ENCODE measurements at places on chromosomes 2 and 18.

DNA sequence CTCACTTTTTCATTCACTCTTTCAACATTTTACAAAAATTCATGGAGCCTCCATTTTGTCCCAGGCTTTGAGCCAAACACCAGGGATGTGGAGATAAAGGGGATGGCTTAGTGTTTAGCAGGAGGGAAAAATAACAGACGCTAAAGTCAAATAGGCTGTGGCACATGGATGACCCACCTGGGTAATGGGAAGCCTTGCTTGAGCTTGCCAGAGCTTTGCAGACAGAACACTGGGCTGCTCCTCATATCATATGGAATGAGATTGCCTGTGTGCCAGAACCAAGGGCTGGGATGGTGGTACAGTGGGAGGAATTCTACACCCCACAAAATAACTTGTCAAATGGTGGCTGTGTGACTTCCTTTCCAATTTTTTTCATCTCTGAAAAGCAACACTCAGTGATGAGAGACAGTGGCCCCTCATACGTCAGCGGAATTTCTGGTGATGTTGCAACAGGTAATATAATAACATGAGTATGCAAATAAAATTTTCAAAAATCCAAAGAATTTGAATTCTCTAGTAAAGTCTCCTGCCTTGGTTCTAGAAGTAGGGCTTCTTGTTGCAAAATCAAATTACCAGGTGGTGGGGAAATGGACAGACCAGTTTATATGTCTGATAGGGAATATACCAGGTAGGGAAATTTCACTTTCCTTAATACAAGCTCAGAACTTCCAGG, 252.9 kb downstream of the CLIP4 start:
- DNase-seq: no peak

GRCh38 chr2:140164449-140164848, 1384.3 kb upstream of the NXPH2 start:
- peak; percentile 14 for DNase-seq

- no peak for DNase-seq
These were observed 289.3 kb downstream of the MEIS1 start for GRCh38 chr2:66724241-66724640.

DNA sequence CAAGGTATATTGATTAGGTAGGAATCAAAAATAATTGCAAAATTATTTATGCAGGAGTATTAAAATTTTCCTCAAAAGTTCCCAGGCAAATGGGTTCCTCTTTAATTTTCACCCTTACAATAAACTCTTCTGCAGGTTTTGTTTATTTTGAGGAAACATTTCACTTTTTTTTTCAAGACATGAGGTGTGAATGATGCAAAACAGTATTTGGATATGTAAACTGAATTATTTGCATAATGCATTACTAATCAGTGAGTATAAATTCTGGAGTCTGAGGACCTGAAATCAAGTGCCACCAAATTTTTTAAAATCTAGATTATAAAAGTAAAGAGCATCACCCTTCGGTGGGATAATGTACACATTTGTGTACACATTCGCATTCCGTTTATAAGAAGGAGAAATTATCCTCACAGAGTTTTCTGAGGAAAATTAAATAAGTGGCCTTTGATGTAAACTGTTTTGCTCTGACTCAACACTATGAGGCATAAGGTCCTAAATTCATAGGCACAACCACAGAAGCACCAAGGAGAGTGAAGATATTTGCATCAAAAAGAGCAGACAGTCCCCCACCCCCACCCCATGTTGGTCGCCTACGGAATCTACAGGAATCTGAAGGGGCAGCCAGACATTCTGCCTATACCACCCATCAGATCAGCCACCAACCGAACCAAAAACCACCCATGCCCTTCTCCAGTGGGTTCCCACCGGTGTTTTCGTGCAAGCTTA, 33.1 kb downstream of the BCL11A start:
- no peak for DNase-seq

- DNase-seq: no peak
These were observed 80.1 kb downstream of the GALNT1 start for GRCh38 chr18:35661483-35662146.

DNA sequence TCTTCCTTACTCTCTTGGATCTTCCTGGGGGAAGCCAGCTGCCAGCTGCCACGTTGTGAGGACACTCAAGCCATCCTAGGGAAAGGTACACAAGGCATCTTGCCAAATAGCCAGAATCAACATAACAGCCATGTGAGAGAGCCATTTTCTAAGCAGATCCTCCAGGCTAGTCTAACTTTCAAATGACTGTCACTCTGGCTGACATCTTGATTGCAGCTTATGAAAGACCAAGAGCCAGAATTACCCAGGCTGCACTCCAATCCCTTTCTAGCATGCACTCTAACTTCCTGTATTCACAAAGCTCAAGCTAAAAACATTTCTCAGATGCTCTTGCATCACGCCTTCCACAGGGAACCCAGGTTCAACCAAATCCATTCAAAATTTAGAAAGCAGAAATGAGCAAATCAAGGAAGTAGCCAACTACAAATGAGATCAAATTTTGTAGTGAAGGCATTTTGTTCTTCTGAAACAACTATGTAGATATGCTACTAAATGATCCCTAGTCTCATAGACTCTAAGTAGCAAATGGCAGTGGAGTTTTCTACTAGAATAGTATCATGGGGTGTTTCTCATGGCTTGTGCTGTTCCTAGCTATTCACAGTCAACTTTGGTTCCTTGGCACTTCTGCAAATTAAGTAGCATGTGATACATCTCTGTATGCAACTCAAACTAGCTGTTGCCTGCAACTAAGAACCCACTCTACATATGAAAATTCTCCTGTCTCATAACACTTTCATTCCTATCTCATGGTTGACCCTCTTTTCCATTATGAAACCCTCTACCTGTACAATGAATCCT, 281.9 kb downstream of the ZEB2 start:
- peak; percentile 10 for DNase-seq

DNA sequence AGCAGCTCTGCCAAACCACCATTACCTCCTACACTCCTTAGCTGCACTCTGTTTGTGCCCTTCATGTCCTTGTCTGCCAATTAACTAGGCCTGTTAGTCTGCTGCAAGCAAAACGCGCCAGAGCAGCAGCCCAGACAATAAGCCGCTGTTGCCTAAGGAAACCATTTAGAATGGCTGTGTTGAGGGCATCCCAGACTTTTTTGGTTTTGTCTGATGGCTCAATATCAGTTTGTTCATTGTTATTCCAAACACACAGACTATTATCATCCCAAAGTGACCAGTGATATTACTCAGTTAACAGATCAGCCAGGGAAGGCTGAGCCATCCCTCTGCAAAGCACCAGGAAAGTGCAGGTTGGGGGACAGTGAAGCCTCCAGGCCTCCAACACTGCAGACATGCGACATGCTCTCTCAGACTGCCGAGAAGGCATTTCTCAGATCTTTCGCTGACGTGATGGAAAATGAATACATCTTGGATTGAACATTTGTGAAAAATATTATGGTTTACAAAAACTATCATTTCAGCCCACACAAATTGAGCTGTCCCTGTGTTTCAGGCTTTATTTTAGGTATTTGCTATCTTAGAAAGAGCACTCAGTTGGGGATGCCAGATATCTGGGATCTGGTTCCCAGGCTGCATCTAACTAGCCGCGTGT, 182.0 kb upstream of the HNRNPA3 start:
- no peak for DNase-seq

DNA sequence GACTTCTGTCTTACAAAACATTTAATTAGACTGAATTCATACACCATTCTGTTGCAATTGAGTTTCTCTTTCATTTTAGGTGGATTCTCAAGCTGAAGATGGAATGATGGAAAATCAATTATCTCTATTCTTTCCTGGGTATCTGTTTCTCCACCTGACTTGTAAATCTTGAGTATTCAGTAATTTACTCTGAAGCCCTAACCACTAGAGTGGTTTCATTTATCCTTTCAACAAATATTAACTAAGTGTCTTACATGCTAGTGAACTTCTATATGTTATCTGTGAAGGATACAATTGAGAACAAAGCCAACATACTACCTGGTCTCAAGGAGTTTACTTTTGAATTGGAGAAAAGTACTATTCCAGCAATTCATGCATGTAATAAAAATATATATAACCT, 94.1 kb upstream of the ZNF804A start:
- DNase-seq: no peak

- no peak for DNase-seq
These were observed 46.2 kb upstream of the TRIM43B start for GRCh38 chr2:95530734-95531133.

- no peak for DNase-seq
These were observed 297.7 kb downstream of the MTX2 start for GRCh38 chr2:176566961-176567360.

GRCh38 chr2:65626831-65627230, 194.4 kb upstream of the SPRED2 start:
- no peak for DNase-seq

GRCh38 chr2:157433394-157433793, 10.5 kb downstream of the CYTIP start:
- no peak for DNase-seq

- DNase-seq: no peak
These were observed 37.9 kb downstream of the SS18 start for GRCh38 chr18:26052505-26052904.

GRCh38 chr2:229530434-229530833, 183.9 kb downstream of the DNER start:
- no peak for DNase-seq

- no peak for DNase-seq
These were observed 120.1 kb downstream of the HIBCH start for GRCh38 chr2:190199530-190199929.

GRCh38 chr2:227407591-227408151, 19.9 kb upstream of the SCYGR1 start:
- DNase-seq: peak; percentile 54

DNA sequence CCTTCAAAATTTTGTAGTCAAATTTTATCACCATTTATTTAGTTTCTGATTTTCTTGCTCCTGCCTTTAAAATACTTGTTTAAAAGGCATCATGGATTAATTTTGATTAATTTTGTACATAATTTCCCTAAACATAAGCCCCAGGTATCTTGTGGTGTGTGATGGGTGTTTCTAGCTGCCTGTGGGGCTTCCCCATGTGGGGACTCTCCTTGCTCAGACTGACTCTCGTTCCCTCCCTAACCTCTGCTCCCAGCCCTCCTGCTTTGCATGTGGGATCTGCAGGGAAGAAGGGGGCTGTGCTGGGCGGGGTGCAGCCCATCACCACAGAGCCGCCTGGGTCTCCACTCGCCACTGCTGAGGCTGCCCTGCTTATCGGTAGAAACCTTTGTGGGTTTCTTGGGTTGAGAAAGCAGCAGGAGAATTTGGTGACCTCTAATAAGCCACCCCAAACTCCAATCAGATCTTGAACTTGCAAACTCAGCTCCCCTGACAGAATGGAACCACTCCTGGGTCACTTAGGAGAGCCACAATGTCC, 72.5 kb downstream of the MRPS9 start:
- no peak for DNase-seq

DNA sequence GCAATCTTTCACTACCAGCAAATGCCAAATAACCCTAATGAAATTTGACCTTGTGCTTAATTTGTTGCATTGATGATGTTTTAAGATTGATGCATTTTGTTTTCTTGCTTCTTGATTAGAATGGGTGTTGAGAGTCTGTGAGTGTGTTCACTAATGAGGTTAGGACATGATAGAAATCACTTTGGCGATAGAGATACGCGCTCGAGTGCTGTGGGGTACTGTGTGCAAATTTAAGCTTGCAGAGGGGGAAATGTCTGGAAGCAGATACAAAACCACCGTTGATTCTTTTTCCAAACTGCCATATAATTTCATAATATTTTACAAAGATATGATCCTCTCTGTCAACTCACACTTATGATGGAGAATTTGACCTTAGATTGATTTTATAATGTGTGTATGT, 200.9 kb downstream of the PIEZO2 start:
- no peak for DNase-seq

GRCh38 chr2:217231212-217231611, 371.3 kb upstream of the TNP1 start:
- DNase-seq: no peak

GRCh38 chr18:59029663-59030429, 109.8 kb upstream of the SEC11C start:
- no peak for DNase-seq

DNA sequence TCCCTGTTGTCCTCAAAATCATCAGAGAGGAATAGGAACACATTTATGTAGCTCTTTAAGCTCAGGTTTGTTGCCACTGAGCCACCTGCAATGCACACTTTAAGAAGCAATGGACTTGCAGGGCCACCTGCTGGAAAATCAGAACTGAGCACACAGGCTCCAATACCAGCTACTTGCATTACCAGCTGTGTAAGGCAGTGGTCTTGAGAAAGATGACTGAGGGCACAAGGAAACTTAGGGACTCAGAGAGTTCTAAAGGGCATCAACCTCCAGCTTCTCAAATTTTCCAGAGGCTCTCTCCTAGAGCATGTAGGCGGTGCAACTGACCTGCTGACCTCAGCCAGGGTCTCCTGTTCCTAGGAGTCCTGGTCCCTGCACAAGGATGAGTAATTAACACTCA, 2.5 kb upstream of the CNDP2 start:
- DNase-seq: peak; percentile 39

DNA sequence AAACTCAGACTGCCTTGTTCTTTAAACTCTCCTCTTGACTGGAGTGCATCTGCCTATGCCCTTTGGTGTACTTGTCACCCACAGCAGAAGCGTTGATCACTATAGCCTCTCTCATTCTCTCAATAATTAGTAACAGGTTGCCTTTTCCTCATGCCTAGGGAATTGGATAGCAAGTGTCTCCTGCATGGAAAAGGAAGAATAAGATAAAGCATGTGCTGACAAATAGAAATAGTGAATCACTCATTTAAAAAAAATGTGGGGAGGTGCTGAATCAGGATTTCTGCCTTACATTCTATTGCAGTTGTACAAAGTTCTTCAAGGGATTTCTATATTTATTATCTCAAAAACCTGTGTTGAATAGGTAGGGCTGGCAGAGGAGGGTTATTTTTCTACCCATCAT, 323.0 kb downstream of the TXNL1 start:
- DNase-seq: no peak

DNA sequence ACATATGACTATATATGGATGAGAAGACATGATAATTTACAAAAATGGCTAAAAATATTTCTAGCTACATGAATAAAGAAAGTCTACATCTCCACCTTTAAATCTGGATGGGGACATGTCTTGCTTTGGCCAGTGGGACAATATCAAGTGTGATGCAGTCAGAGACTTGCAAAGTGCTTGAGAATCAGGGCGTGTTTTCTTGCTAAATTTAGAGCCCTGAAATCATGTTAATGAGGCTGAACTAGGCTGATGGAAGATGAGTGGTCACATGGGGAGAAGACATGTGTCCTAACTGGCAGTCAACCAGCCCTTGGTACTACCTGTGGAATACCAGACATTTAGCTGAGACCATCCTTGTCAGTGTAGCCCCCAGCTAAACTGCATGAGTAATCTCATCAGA, 278.5 kb upstream of the RGPD4 start:
- DNase-seq: no peak

DNA sequence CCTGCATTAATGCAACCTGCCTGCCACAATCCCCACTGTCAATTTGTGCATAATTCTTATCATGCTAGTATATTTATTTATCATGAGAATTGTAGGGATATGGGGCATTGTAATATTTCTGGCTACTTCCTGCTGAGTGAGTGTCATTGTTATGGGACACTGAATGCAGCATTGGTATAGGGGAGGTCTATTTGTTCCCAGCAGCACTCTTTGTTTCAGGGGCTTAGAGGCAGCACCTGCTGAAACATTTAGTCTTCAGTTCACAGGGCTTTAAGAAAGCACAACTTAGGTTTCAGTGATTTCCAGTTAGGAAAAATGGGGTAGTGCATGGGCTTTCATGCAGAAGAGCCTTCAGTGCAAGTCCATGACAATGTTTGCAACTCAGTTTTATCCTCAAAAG, 23.6 kb downstream of the SULT1C3 start:
- no peak for DNase-seq

- DNase-seq: peak; percentile 75
These were observed 121.8 kb upstream of the SERPINE2 start for GRCh38 chr2:224160917-224161316.
